ENCODE measurements at places on chromosomes 6 and 20.

DNA sequence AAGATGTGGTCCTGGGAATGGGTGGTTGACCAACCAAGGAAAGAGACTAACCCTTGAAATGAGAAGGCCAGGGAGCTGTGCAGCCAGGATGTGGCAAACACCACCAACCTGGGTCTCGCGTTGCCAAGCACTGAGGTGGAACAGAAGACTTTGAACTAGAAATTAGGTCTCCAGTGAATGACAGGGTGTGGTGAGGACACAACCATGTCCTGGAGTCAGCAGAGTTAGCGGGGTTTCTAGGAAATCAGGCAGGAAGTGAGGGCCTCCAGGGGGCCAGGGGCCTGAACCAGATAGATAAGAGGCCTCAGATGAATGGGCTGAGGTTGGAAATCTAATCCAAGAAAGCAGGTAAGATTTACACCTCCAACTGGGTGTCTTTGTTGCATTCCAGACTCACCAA is 353.3 kb upstream of the ARID1B start:
- no peak for DNase-seq

DNA sequence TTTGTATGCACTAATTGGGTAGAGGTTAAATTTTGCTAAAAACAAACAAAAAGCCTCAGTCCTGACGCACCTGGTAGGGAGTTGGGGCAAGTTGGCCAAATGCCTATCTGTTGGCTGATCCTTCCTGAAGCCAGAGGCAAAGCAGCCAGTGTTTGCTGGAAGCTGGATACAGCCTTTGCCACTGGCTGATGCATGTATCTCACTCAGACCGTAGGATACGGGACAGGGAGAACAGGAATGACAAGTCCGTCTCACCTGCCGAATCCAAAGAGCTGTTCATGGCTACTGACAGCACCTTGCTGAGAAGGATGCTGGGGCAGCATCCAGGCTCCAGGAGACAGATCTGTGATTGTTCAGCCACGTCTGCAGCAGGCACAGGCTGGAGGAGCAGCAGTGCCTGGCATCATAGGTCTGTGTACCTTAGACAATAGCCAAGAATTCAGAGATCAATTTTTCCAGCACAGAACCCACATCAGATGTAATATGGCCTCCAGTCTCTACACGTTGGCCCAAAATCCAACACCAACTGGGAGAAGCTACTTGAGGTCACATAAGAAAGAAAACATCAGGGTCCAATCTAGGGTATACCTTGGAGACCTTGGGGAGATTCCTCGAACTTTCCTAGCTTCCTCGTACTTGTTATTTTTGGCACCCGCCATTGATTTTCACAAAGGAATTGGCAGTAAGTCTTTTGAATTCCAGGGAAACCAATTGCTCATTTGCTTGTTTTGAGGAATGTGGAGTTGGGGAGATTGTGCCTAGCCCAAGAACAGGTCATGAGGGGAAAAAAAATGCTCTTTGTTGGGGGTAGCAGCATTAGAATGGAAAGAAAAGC is 108.5 kb upstream of the ARMC2 start:
- DNase-seq, result no peak

- DNase-seq, result no peak
Measured at GRCh38 chr6:14851281-14851680, 394.6 kb upstream of the JARID2 start.

DNA sequence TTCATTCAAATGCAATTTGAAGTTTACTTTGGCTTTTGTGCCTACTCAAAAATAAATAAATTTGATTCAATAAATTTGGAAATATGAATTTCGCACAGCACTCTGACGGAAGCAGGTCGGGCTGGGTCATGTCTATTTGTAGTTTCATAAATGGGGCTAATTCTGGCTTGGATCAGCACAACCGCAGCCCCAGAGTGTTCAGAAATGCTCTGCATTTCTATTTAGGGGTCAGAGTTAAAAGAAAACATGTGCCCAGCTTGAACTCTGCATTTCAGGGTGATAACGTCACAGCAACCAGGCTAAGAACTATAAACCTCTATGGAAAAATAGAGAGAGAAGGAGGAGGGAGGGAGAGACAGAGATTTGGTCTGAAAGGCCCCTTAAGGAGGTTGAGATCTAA is 480.9 kb upstream of the NOX3 start:
- DNase-seq, result no peak

DNA sequence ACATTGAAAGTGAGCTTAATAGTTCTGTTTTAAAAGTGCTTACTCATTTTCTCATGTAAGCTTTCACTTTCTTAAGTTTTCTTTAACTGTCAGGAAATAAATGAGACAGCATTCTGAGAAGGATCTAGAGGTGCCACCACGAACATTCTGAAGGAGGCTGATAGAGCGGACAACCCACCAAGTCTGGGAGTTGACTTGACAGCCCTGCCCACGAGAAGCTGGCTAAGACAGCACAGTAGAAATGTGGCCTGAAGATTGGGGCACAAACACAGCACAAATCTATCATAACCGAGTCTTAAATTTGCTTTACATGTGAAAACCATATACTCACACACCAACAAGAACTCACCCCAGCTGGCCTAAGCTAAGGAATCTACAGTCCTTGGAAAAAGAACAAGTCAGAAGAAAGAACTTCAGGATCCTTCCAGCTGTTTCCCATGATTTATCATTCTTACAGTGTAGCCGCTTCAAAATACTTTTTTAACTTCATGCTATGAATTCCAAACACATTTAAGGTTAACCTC is 144.2 kb upstream of the TNFAIP3 start:
- no peak for DNase-seq

All from activated CD4-positive, alpha-beta T cell treated with anti-CD3 and anti-CD28 coated beads, Interleukin-2, amount 50 U/mL, for 24 hours (primary cell).